ENCODE measurements at places on chromosomes 6 and 20. TPM values are rescaled to one million over a fixed set of nuclear protein-coding genes. Genes with fewer than 3 reads are reported as not detected.

PI16 gene
- total RNA-seq: not detected

GSTA1 gene
- total RNA-seq: not detected

DNPH1 gene
- 68.2 TPM for total RNA-seq

HTR1E gene
- total RNA-seq: not detected

SNAP91 gene
- not detected for total RNA-seq

GPR63 gene
- 1.9 TPM for total RNA-seq

SNPH gene
- 2.1 TPM for total RNA-seq

WFDC2 gene
- not detected for total RNA-seq

CGA gene
- not detected for total RNA-seq

THEMIS gene
- total RNA-seq: 33.0 TPM

GPX5 gene
- not detected for total RNA-seq

FBXO5 gene
- 32.9 TPM for total RNA-seq

ERVFRD-1 gene
- total RNA-seq: not detected

CTCFL gene
- not detected for total RNA-seq

CAGE1 gene
- 0.13 TPM for total RNA-seq

IMPG1 gene
- not detected for total RNA-seq

TNNC2 gene
- not detected for total RNA-seq

BIRC7 gene
- not detected for total RNA-seq

PDE7B gene
- total RNA-seq: 0.40 TPM

BMP5 gene
- total RNA-seq: not detected

SF3B5 gene
- total RNA-seq: 268 TPM

TMEM244 gene
- total RNA-seq: 0.38 TPM
